Activated naive CD8-positive, alpha-beta T cell treated with anti-CD3 and anti-CD28 coated beads, Interleukin-2, amount 10 ng/mL, durations not matched to agents 7 days and 5 days (primary cell): ENCODE measurements at places on chromosomes 2 and 18.

GRCh38 chr2:17309741-17310339 lies 208.4 kb downstream of the RAD51AP2 start:
- no peak for DNase-seq

DNA sequence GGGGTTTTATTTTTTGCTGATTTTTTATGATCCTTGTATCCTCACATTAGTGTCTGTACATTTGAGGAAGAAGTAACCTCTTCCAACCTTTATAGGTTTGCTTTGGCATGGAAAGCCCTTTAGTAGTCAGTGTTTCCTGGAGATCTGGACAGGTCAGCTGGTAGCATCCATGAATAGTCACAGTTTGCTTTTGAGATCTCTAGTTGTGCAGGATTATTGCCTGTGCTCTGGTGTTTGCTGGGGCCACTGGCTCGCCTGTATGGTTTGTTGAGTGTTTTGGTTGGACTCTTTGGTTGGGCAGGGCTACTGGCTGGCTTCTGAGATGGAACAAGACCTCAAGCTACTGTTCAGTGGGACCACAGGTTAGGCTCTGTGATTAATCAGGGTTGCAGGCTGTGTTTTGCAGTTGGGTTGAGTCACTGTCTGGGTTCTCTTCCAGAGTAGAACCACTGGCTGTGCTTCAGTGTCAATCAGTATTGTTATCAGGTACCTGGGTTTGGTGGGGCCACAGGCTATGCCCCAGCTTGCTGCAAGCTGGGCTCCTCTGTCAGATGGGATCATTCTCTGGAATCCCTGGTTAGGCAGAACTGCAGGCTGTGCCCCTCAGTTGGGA lies 20.0 kb downstream of the SP140L start:
- DNase-seq: no peak

GRCh38 chr2:184532551-184532950 lies 65.8 kb upstream of the ZNF804A start:
- no peak for DNase-seq

DNA sequence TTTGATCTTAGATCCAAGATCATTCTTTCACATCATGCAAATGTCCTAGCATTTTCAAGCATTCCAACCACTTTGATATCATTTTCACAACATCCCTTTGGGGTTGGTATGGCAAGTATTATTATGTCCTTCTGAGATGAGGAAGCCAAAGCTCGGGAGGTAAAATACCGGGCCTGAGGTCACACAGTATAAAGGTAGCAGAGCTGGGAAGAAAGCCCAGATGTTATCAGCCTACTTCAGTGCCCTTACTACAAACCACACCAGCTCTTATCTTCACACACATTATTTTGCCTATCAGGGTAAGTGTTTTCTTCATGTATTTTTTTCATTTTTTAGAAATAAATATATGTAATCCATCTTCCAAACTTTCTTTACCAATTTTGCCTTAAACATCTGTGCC lies 4.2 kb upstream of the B4GALT6 start:
- no peak for DNase-seq

- no peak for DNase-seq
These were observed 43.1 kb upstream of the ATP8B1 start for GRCh38 chr18:57846258-57846657.

- DNase-seq: no peak
These were observed 1995.5 kb upstream of the CELF4 start for GRCh38 chr18:39561126-39561525.

- no peak for DNase-seq
These were observed 48.7 kb downstream of the IL1RL2 start for GRCh38 chr2:102235491-102235890.

DNA sequence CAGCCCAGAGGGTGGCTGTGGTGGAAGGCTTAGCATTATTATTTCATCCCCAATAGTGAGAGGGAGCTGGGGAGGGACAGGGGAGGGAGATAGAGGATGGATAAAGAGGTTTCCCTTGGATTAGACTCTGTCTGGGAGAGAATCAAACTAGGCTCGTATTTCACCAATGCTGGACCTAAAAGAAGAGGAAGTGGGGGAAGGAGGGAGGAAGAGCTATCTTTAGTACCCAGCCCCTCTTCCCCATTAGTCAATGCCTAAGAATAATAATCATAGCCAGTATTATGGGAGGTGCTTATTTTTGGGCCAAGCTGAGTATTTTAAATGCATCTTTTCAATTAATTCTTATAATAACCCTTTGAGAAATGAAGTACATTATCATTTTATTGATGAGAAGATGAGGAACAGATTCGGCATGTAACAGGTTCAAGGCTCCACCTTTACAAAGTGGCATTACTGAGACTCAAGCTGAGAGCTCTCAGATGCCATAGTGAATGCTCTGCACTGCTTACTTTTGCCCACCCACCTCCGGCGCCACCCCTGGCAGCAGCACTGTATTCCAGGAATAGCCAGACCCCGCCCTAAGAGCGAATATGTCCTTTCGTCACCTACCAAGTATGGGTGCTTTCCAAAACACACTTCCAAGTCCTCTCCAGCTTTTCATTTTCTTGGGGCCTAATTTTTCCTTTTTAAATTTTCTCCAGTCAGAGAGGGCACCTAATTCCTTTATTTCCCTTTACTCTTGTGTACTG lies 21.0 kb downstream of the PAX8 start:
- DNase-seq: no peak

GRCh38 chr2:80168801-80169200 lies 135.8 kb downstream of the LRRTM1 start:
- no peak for DNase-seq

GRCh38 chr2:101162561-101163330 lies 11.6 kb upstream of the TBC1D8 start:
- DNase-seq: no peak

DNA sequence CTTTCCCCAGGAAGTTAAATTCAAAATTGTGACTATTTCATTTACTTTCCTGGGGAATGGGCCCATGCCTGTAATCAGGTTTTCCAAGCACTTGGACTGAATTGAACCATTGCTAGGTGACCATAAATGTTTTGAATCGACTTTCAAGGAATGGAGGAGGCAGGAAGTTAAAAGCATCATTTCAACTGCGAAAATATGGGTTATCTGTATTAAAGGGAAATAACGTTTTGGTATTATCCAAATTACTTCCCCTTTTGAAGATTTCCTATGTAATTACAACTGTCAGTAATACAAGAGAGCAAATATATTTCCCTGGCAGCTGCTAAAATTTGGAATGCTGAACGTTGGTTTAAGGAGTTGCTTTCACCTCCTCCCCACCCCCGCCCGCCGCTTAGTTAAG lies 19.0 kb downstream of the PNO1 start:
- no peak for DNase-seq

DNA sequence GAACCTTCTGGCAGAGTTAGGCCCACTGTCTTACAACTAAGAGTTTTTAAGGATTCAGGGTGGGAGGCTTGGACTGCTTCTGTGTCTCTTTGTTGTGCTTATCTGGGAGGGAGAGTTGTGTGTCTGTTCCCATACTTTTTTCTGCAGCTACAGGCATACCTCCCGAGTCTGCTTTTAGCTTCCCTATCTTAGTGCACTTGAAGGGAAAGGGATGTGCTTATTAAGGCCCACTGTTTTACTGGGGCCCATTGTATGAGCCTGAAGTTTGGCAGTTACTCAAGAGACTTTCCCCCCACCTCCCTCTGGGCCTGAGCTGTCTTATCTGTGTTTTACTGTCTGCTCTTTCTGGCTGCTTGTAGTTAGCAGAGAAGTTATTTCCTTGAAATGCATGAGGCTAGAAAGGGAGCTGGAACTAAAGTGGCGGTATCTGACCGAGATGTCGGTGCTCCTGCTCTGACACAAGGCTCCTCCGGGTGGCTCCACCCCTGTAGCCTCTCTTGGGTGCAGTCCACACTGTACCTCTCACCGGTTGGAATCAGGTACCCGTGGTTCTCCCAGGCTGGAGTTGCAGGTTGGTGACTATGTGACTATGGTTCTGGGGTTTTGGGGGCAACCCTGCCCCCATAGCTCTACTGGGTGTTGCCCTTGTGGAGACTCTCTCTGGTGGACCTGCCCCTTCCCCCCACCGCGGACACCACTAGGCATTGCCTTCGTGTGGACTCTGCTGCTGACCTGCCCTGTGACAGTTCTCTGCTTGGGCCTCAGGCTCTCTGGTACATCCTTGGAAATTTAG lies 12.9 kb downstream of the UBR3 start:
- DNase-seq: no peak
